ENCODE measurements at places on chromosomes 3 and 15.

GRCh38 chr3:100103558-100104441 lies 10.5 kb downstream of the FILIP1L start:
- H3K27ac ChIP-seq: no peak overlapping the region
- H3K27me3 ChIP-seq: no peaks in the 10 kb centered on the region
- no peak for DNase-seq
- H3K4me3 ChIP-seq: no peak overlapping the region

DNA sequence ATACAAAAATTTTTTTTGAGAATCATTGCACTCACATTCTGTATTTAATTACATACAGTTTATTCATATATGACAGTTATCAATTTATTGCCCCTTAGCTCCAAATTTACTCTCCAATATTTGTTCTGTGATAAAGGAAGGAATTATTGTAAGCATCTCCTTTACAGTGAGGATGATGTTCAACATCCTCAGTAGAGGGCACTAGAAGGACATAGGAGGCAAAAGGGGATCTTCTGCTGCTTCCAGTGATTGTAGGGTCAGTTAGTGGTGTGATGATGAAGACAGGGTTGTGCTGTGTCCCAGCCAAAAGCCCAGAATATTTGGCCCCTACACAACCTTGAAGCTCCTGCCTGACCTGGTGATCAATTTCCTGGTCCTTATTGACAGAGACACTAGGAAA lies 89.9 kb upstream of the DCBLD2 start:
- H3K27ac ChIP-seq: no peak overlapping the region
- no peaks in the 10 kb centered on the region for H3K4me1 ChIP-seq
- H3K27me3 ChIP-seq: no peaks in the 10 kb centered on the region
- no peak overlapping the region for H3K4me3 ChIP-seq

GRCh38 chr3:106945435-106945834 lies 431.8 kb upstream of the CCDC54 start:
- no peaks in the 10 kb centered on the region for H3K36me3 ChIP-seq
- H3K27me3 ChIP-seq: no peaks in the 10 kb centered on the region
- no peak overlapping the region for H3K27ac ChIP-seq
- no peak for DNase-seq

DNA sequence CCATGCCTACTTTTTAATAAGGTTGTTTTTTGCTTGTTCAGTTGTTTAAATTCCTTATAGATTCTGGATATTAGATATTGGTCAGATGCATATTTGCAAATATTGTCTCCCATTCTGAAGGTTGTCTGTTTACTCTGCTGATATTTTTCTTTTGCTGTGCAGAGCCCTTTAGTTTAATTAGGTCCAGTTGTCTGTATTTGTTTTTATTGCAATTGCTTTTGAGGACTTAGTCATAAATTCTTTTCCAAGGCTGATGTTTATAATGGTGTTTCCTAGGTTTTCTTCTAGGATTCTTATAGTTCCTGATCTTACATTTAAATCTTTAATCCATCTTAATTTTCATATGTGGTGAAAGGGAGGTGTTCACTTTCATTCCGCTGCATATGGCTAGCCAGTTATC lies 77.4 kb downstream of the PTPRG start:
- peaks cover 10% of the 10 kb centered on the region for H3K4me1 ChIP-seq
- H3K27me3 ChIP-seq: no peaks in the 10 kb centered on the region
- no peak overlapping the region for H3K27ac ChIP-seq
- no peak for DNase-seq
- H3K36me3 ChIP-seq: no peaks in the 10 kb centered on the region

DNA sequence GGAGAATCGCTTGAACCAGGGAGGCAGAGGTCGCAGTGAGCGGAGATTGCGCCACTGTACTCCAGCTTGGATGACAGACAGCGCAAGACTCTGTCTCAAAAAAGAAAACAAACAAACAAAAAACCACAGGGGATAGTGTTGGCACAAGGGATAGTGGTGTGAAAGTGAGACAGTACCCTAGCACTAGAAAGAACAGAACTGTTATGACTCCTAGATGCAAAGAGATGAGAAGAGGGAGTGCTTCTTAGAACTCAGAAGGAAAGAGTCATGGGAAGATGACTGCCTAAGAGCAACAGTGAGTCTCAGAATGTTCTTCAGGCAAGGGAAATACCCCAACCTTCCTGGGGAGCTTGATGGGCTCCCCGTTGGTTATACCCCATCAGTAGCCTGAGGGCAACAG lies 17.8 kb upstream of the ZNF770 start:
- no peaks in the 10 kb centered on the region for H3K4me1 ChIP-seq
- H3K27me3 ChIP-seq: no peaks in the 10 kb centered on the region

DNA sequence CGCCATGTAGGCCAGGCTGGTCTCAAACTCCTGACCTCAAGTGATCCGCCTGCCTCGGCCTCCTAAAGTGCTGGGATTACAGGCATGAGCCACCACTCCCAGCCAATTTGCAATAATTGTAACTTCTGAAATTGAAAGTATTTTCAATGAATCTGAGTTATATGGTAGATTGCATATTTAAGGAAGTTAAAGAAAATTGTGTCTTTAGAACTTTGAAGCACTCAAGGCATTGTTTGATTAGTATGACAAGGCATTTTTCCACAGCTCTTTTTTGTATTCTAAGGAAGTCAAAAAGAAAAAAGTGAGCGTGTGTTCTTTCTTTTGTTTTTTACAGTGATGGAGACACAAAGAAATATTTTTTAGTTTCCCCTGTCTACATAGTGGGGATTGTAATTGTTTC lies 15.7 kb upstream of the RPLP1 start:
- no peaks in the 10 kb centered on the region for H3K4me1 ChIP-seq
- H3K27me3 ChIP-seq: no peaks in the 10 kb centered on the region
- H3K27ac ChIP-seq: no peak overlapping the region
- peaks cover 21% of the 10 kb centered on the region for H3K36me3 ChIP-seq
- no peak for DNase-seq
- no peak overlapping the region for H3K4me3 ChIP-seq

GRCh38 chr15:55007561-55007960 lies 189.2 kb downstream of the RSL24D1 start:
- H3K27me3 ChIP-seq: no peaks in the 10 kb centered on the region
- DNase-seq: peak; percentile 18
- H3K4me1 ChIP-seq: no peaks in the 10 kb centered on the region
- no peak overlapping the region for H3K4me3 ChIP-seq
- H3K36me3 ChIP-seq: no peaks in the 10 kb centered on the region

DNA sequence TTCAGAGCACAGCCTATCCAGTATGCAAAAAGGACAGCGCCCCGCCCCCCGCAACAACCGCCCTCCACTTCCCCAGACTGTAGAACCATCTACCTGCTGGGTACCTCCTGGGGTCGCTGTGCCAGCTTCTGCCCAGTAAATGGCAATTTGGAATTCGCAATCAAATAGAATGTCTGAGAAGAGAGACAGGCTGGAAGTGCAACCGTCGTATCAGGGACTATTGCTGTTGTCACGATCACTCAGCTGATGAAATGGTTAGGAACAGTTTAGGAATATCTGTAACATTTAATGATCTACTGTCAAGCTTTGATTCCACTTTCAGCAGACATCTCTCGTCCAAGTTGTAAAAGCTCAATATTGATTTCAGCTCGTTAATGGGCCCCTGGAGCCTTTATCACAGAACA lies 13.3 kb upstream of the PARL start:
- DNase-seq: no peak
- peaks cover 3% of the 10 kb centered on the region for H3K27me3 ChIP-seq
- H3K36me3 ChIP-seq: no peaks in the 10 kb centered on the region
- no peak overlapping the region for H3K4me3 ChIP-seq

DNA sequence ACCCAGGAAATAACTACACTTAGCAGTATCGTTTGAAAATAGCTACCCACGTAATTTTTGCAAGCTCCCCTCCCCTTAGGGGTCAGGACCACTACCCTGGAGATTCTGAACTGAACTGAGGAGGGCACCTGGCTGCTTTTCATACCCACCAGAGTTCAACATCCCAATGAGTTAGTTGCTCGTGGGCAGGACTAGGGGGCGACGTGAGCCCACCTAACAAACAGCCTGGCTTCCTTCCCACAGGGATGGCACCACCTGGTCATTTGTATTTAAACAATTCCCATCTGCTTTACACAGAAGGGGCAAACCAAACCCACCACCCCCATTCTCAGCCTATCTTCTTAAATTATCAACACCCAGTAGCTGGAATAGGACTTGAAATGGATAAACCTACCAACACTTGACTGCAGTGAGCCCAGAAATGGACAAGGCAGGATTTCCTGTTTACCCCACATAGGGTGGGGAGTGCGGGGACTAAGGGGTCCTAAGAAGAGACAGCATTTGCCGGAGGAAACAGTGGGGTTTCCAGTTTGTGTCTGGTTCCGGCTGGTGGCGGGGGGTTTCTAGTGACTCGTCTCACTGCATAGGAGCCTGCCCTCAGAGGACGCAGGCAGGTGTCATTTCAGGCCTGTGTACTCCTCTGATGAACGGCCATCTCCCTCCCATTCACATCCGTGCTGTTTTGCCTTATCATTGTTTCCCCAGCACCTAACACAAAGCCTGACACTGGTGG lies 11.6 kb upstream of the VGLL4 start:
- H3K27ac ChIP-seq: no peak overlapping the region
- H3K27me3 ChIP-seq: no peaks in the 10 kb centered on the region
- no peaks in the 10 kb centered on the region for H3K4me1 ChIP-seq
- no peak overlapping the region for H3K4me3 ChIP-seq

Data from large intestine (tissue), 12 donors.